ENCODE measurements at places on chromosomes 5 and 9. TPM values are rescaled to one million over a fixed set of nuclear protein-coding genes. Genes with fewer than 3 reads are reported as not detected.

Gene LRRTM2
- 0.55 TPM for total RNA-seq

DNA sequence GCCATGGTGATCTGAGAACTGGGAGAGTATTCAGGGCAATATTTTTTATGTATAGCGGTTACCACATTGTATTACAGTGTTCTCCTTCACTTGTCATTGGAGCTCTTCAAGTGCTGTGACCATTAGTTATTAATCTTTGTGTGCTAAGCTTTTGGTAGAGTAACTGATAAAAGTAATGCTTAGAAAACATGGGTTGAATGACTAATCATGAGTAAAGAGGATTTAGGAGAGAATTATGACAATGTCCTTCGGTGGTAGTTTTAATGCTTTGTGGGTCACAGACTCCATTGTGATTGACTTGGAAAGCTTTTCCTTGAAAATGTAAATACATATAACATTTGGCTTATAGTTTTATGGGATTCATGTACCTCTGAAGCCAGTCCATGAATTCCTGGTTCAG lies 21.4 kb downstream of the TGFBR1 start:
- DNase-seq: no peak

Gene CMYA5
- 49.4 TPM for total RNA-seq

Gene LRRC70
- total RNA-seq: 5.6 TPM

DNA sequence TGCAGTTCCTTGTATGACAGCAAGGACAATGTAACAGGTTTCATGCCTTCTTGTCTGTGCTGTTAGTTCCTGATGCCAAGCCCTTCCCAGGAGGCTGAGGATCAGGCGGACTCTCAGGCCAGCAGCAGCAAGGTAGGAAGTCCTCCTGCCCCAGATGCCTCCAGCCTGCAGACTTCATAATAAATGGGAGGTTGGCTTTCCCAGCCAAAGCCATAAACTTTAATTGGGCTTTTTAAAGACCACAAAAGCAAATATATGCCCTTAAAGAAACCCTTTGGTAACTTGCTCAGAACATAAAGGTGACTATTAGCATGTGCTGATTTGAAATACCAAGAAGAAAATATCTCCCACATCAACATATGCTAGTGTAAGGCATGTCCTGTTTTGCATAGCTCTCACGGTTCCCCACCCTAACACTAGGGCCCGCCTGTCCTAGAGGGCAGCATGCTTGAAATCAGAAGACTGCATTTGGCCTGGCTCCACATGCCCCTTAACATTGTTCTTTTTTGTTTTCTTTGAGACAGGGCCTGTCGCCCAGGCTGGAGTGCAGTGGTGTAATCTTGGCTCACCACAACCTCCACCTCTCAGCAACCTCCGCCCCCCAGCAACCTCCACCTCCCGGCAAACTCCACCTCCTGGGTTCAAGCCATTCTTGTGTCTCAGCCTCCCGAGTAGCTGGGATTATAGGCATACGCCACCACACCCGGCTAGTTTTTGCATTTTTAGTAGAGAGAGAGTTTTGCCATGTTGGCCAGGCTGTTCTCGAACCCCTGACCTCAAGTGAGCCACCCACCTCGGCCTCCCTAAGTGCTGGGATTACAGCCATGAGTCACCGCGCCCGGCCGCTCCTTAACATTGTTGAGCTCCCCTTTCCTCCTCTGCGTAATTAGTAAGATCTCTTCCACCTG lies 44.6 kb upstream of the FCN1 start:
- no peak for DNase-seq

- DNase-seq: no peak
These were observed 135.2 kb upstream of the RAPGEF1 start for GRCh38 chr9:131874916-131875670.

DNA sequence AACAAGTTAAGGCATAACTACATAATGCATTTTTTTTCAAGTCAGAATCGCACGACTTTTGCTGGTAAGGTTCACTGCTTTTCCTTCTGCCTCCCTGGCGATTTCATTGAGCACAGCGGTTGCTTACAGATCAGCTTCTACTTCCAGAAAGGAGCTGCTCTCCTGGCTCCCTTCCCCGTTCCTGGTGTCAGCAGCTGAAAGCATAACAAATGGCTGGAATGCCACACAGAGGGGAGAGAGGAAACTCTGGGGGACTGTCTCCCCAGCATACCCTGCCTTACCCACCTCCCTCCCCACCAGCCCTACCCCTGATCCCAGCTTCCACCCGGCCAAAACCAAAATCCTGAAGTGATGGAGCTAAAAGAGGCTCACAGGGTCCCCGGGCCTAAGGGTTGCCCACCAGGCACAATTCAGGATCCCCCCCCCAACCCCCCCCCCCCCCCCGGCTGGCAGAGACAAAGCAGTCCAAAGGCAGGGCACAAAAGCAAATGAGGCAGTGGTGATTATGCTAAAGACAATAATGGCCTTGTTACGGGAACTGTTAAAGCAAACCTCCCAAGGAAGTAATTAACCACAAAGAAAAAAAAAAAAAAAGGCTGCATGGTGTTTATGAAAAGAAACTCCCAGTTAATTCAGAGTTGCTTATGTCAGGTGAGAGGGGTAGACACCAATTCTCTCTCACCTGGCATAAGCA lies 126.1 kb upstream of the WWC1 start:
- no peak for DNase-seq

DNA sequence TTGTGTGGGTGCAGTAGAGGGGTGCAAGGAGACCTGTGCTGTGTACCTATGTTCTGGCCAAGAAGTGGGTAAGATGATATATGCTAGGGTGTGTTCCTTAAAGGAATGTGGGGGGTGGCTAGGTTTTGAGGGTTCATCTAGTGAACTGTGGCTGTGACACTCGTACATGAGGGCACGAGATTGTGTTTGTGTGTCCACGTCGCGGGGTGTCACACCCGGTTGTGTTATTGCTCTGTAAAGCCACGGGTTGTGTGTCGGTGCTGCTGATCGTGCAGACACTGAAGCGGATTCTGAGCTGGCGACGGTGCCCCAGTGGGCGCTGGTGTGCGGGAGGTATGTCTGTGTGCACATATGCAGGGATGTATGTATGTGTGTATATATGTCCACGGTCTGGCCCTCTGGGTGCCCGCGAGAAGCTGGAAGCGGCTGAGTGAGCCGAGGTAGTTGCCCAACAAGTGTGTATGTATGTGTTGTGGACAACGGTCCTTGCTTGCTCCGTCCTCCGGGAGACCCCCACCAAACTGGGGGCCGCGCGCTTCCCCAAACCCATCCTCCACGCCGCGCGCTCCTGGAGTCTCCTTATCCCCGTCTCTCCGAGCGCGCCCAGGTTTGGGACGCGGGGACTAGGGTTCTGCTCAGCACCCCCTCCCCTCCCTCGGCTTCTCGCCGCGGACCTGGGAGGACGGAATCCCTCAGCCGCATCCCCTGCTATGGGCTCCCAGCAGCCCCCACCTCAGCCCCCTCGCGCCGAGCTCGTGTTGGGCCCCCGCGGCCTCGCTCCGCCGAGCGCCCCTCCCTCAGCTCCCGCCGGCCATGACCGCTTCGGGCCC lies 639 bp downstream of the PCDH1 start:
- peak; percentile 13 for DNase-seq

DNA sequence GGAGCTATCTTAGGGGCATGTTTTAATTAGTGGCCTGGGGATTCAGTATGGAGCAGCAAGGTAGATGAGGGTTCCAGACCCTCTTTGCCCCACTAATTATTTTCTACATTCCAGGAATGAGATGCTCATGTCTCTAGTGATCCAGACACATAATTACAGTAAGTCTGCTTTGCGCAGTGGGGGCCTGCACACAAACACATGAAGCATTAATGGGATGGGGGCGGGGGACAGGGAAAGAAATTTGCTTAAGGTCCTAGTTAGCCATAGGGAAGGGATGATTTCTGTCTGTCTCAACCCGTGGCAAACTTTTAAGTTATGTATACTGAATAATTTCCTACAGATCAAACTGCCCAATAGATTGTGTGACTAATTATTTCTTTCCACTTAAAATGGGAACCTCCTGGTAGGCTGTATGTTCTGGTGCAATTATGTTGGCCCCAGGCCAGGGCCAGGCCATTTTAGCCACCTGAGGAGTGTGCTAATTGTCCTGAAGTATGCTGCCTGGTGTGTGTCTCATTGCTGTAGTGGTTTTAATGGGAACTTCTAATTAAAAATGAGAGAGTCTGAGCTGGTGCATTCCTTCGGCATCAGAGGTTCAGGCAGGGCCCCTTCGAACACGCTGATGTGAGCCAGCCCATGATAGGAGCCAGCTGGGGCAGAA lies 134.4 kb downstream of the PTTG1 start:
- no peak for DNase-seq

Gene PCDHB3
- 4.5 TPM for total RNA-seq

Gene ANKRD31
- total RNA-seq: 0.67 TPM

GRCh38 chr9:78860801-78861475 lies 564.0 kb downstream of the PSAT1 start:
- DNase-seq: no peak

DNA sequence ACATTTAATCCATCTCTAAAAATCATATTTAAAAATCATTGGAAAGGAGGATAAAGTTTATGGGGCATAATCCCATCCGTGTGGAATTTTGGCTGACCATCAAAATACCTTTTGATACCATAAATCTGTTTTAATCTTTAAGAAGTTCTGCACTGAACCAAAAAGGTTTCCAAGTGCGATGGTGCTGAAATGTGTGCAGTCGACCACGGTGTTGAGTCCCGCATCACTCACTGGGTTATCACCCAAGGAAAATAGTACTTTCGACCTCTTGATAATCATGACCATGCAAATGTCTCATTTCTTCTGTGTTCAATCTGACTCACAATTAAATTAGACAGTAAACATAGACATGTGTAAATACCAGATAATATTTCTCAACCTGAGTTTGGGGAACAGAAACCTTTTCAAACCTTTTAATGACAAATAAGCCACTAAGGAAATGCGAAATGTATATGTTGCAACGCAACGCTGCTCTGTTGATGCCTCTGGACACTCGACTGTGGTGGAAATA lies 62.0 kb upstream of the CDH6 start:
- no peak for DNase-seq

Gene CREBRF
- total RNA-seq: 40.1 TPM

DNA sequence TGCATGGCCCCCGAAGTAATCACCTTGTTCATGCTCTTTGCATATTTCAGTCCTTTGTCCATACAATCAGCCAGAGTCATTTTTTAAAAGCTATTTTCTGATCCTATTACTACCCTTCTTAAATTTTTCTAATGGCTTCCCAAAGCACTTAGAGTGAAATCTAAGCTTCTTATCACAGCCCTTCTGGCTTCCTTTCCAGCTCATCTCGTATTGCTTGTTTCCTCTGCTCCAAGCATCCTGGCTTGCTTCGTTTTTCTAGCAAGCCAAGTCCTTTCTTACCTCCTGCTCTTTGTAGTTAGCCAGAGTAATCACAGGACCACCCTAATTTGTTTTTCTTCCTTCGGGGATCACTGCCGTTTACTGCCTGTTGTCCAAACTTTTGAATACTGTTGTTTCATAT lies 453.3 kb downstream of the KIF4B start:
- no peak for DNase-seq

DNA sequence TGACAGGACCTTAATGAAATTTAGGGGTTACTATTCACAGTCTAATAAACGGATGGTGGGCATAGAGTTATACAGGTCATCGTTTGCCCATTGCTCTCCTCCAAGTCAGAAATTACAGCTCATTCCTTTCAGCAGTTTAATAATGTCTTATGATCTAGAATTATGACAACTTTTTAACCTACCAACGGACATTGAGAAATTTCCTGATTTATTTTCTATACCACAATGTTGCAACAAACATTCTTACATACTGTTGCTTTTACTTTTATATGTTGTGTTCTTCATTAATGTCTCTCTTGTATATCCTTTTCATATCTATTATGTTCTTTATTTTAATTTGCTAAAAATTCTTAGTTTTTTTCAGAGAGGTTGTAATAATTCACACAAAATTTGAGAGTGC lies 152.8 kb upstream of the PRLR start:
- DNase-seq: no peak

Gene ANKRD34B
- total RNA-seq: not detected

DNA sequence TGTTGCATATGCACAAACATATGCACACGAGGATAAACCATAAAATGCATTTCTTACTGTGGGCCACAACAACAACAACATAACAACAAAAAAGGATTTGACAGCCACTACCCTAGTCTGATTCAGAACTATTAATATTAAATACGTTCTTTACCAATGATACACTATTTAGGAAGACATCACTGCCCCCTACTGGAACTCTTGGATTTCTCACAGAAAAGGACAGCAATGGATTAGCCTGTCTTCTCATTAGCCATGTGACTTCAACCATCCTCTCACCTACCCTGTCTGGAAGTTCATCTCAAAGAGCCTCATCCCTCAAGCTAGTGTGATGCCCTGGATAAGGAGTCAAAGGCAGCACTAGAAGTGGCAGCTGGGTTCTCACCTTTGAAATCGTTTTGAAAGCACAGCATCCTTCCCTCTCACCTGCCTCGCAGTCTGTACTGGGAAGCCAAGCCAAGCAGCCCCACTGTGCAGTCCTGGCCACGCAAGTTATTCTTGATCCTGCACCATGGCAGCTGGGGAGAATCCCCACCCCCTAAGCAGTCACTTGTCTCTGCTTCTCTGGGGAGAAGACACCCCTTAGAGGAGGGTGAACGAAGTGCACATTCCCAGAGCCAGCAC lies 64.6 kb downstream of the SH3TC2 start:
- no peak for DNase-seq

DNA sequence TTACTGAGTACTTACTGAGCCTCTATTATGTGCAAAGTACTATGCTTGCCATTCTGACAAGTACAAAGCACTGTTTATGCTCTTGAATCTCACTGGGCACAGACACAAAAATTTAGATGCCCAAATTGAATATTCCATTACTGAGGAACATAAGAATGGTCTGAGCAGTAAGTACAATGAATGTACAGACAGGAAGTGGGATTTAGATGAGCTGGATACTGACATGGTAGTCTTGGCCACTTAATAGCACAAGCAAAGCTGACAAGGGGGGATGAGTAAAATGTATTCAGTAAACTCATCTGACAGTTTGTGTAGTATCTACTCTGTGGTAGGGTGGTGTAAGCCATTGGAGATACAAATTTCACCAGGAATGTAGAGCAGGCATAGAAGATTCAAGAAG lies 132.4 kb downstream of the EFNA5 start:
- no peak for DNase-seq

DNA sequence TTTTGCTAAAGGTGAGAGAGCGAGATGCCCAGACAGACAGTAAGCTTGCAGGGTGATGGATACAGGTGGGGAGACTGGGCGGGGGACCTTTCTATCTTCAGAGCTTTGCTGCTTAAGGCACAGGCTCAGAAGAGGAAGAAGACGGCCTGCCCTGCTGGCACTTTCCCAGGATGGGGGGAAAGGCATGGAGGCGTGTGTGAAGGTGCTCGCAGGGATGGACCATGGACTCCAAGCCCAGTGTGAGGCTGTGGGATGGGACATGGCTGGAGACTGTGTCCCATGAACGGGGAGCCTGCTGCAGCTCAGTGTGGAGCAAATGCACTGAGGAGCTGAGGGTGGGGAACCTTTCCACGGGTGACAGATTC lies 243.2 kb upstream of the IRX4 start:
- no peak for DNase-seq

GRCh38 chr5:143835251-143835650 lies 23.3 kb downstream of the HMHB1 start:
- no peak for DNase-seq
